ENCODE measurements at places on chromosomes 2 and 18. TPM values are rescaled to one million over a fixed set of nuclear protein-coding genes. Genes with fewer than 3 reads are reported as not detected.

AAK1 gene
- 243 TPM for total RNA-seq

ZNF385B gene
- total RNA-seq, result not detected

NIFK gene
- 30.2 TPM for total RNA-seq

GRCh38 chr2:205895981-205896655, 189.9 kb downstream of the INO80D start:
- no peak for DNase-seq

- no peak for DNase-seq
Measured at GRCh38 chr2:224264259-224264658, 137.6 kb downstream of the FAM124B start.
